H54 (cell line): ENCODE measurements at places on chromosomes 2 and 18.

GRCh38 chr2:177506998-177507397, 114.4 kb downstream of the AGPS start:
- DNase-seq: no peak

DNA sequence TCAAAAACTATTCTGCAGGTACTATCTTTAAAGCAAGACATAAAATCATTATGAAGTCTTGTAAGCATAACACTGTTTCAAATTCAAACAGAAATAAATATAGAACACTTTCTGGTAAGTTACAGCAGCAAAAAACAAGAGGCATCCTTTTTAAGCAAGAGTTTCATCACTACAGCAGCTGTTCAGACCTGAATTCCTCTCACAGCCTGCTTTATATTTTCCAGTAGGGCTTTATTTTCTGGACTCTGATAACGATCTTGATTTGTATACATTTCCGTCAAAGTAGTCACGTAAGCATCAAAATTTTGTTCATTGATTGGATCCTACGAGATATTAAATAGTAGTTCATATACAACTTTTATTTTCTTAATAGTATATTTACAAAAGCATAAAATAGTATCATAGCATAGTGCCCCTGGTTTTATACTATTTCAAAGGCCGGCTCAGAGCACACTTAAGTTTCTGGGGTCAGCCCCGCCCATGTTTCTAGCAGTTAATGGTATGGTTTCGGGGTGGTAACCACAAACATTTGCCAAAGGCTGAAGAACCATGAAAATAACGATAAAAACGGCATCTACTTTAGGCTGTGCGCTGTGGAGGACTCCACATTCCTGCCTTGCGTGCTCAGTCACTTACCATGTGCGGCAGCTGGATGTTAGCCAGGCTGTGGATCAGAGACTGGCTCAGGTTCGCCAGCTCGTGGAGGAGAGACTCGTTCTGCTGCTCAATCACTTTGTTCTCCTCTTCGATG, 47.5 kb upstream of the PXDN start:
- no peak for DNase-seq

DNA sequence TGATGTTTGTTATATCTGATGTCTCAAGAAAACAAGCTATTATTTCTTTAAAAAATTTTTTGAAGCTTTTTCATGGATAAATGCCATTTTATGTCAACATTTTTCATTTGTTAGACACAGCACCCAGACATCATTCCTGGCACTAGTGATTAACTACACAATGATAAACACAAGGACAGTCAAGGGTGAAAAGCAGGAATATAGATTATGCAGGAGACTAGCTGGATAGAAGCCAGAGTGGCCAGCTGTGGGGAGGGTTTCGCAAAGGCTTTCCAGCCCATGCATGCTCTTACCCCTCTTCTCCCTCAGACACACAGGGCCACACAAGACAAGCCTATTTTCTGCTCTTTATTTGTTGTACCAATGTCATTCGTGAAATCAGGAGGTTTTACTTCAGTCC, 127.1 kb upstream of the TTC39C start:
- no peak for DNase-seq

DNA sequence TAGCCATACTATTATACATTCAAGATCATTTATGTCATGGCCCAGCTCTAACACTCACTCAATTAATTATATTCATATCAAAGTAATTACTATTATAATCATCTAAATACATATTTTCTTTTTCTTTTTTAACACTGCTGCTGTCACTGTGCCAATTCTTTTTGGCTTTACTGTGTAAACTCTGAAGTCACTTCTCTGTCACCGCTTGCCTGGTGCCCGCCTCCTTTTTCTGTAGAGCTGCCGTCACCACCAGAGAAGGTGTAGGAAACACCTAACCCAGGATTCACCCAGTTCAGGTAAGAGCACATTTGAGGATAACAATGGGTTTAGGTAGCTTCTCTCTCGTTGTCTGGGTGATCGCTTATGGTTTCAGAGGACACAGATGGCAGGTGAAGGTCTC, 93.3 kb downstream of the AOX1 start:
- no peak for DNase-seq

DNA sequence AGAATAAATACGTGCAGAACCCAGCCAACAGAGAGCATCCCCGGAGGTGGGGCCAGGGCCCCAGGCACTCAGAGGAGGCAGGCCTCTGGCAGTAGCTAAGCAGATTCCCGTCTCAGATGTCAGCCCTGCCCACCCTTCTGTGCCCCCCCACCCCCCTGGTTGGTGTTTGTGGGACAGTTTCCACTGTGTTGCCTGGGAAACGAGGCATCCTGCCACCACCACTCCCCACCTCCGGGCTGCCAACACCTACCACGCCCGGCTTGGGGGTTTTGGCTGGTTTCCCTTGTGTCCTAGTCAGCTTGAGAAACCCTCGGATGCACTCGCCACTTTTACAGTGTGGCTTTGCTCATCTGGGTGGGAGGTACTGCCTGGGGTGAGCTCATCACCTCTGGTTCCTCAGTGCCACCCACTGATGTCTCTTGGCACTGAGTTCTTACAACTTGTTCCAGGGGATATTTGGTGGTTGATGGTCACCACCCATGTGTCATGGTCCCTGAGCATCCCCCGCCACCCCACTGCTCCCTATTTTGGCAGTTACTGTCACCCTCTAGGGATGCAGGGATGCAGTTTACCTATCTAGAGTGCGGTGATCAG, 72.4 kb upstream of the YWHAQ start:
- peak; percentile 77 for DNase-seq

GRCh38 chr2:151030663-151031230, 230.9 kb downstream of the RBM43 start:
- DNase-seq: no peak

GRCh38 chr2:207253666-207254345, 88.1 kb upstream of the KLF7 start:
- peak; percentile 47 for DNase-seq

DNA sequence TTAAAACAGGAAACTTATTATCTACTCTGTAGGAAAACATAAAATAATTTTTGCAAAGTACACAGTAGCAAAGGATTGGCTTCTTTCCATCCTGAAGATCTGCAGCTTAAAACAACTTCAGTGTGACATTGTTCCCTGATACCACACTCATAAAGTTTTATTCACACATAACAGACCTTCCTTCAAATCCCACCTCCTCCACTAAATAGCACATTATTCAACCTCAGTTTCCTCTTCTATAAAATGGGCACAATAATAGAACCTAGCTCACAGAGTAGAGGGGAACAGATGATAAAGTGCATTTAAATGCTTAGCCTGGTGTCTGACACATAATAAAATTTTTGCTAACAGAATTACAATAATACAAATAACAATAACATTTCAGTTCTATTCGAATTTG, 250.4 kb upstream of the RBBP8 start:
- DNase-seq: no peak

GRCh38 chr2:184444217-184444616, 154.1 kb upstream of the ZNF804A start:
- DNase-seq: no peak

DNA sequence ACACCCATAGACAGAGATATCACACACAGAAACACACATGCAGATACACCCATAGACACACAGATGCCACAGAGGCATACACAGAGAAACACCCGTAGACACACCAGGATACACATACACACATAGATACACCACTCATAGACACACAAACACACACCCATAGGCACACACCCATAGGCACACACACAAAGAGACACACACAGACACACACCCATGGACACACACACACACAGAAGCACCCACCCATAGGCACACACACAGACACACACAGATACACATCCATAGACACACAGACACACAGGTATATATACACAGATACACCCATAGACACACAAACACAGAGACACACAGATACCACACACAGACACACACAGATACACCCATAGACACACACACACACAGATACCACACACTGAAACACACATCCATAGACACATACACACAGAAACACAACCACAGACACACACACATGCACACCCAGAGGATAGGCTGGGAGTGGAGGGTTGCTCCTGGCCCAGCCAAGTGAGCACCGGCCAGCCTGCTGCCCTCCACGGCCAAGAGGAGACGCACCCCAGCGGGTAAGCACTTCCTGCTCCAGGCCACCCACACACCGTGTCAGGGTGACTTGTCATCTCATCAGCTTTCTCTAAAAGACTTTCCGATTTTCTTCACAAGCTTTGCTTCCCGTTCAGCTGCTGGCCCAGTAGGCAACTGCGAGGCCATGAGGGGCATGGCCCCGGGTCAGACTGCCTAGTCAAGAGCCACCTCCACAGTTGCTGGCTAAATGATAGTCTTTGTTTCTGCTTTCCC, 14.1 kb upstream of the CNNM3 start:
- no peak for DNase-seq

- DNase-seq: no peak
These were observed 162.1 kb downstream of the QPCT start for GRCh38 chr2:37506407-37507050.

GRCh38 chr2:216031960-216032689, 18.8 kb upstream of the MREG start:
- no peak for DNase-seq

DNA sequence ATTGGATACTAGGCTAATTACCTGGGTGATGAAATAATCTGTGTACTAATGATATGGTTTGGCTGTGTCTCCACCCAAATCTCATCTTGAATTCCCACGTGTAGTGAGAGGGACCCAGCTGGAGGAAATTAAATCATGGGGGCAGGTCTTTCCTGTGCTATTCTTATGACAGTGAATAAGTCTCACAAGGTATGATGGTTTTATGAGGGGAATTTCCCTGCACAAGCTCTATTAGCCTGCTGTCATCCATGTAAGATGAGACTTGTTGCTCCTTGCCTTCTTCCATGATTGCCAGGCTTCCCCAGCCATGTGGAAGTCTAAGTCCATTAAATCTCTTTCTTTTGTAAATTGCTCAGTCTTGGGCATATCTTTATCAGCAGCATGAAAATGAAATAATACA, 394.1 kb upstream of the SYT4 start:
- DNase-seq: no peak

DNA sequence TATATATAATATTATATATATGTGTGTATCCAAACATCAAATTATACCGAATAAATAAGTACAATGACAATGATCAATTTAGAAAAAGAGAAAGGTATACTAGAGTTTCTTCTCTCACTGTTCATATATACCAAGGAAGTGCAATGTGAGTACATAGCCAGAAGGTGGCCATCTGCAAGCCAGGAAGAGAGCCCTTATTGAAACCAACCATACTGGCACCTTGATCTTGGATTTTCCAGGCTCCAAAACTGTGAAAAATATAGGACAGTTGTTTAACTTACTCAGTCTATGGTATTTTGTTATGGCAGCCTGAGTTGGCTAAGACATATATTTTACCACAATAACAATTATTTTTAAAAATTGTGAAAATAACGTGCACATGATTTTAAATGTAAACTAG, 1490.2 kb upstream of the SLC39A10 start:
- DNase-seq: no peak

GRCh38 chr18:28559511-28559910, 382.6 kb upstream of the CDH2 start:
- DNase-seq: no peak

GRCh38 chr2:1503471-1504310, 90.4 kb downstream of the TPO start:
- DNase-seq: no peak

- DNase-seq: peak; percentile 86
These were observed 4.7 kb upstream of the DNAJB2 start for GRCh38 chr2:219274361-219274921.

GRCh38 chr2:185502351-185502750, 236.3 kb upstream of the FSIP2 start:
- DNase-seq: no peak

- DNase-seq: no peak
These were observed 49.3 kb downstream of the NRP2 start for GRCh38 chr2:205731583-205731981.

DNA sequence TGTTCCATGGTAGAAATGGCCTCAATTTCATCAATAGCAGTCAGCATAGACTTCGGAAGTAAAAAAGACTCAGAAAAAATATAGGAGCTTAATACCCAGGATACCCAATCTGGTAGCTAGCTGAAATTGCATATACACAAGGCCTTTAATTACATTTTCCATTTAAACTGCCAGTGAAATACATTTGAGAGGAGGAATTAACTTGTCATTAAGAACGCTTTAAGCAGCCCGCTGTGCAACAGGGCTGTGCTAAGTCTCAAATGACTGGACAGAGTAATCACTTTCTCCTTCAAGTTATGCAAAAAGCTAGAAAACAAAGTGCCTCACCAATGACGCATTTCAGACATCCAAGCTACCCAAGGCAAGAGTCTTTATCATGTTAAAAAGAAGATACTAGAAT, 558.8 kb downstream of the MBD2 start:
- DNase-seq: no peak

GRCh38 chr18:48896875-48897511, 53.8 kb downstream of the SMAD7 start:
- peak; percentile 72 for DNase-seq

DNA sequence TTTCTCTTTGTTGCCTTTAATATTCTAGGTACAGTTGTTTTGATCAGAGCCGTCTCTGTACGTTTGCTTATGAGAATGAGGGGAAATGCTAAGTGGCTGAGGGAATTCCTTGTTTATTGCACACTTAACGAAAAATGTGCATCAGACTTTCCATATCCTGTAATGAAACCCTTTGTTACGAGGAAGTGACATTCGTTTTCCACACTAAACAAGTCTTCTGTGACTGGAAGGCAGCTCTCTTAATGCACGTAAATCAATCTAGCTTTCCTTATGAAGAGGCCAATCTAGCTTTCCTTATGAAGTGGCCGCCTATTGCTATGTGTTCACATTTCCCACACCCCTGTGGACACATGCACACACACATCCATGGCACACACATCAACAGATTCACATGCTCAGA, 186.2 kb downstream of the SNTG2 start:
- DNase-seq: no peak

- no peak for DNase-seq
These were observed 1374.5 kb upstream of the NXPH2 start for GRCh38 chr2:140154706-140155105.

DNA sequence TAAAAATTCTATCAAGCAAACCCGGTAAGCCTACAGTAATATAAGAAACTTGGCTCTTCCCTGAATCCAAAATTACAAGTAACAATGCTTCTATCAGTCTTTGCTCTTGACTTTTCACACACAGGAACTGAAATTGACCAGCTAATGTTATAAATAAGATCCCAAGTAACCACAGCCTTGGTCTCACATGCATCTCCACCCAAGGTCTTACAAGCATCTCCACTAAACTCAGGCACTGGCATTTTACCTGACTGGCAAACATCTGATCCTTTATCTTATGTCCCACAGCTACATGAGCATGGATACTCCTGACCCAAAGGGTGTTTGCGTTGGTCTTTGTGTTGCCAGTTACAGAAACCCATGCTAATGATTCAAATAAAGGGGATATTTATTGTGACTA, 302.3 kb upstream of the EPHA4 start:
- DNase-seq: no peak

GRCh38 chr2:203360833-203361430, 32.7 kb downstream of the ABI2 start:
- DNase-seq: no peak
